ENCODE measurements at places on chromosomes 5 and 9. TPM values are rescaled to one million over a fixed set of nuclear protein-coding genes. Genes with fewer than 3 reads are reported as not detected.

Gene FOXD4
- 0.40 TPM for total RNA-seq

- DNase-seq, result peak; percentile 42
Observed at GRCh38 chr9:128787659-128788058, 606 bp downstream of the TBC1D13 start.

DNA sequence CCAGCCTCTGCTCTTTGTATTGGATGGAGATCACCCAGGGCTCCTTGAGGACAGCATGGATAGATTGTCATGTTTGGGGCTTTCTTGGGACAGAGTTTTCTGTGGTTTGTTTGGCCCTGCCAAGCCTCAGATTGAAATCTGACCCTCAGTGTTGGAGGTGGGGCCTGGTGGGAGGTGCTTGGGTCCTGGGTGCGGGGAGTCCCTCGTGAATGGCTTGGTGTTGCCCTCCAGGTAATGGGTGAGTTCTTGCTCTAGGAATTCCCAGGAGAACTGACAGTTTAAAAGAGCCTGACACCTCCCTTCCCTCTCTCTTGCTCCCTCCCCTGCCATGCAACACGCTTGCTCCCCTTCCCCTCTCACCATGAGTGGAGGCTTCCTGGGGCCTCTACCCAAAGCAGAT is 48.6 kb upstream of the OLFM1 start:
- no peak for DNase-seq

GRCh38 chr5:138719811-138720210 is 33.4 kb upstream of the CTNNA1 start:
- no peak for DNase-seq

DNA sequence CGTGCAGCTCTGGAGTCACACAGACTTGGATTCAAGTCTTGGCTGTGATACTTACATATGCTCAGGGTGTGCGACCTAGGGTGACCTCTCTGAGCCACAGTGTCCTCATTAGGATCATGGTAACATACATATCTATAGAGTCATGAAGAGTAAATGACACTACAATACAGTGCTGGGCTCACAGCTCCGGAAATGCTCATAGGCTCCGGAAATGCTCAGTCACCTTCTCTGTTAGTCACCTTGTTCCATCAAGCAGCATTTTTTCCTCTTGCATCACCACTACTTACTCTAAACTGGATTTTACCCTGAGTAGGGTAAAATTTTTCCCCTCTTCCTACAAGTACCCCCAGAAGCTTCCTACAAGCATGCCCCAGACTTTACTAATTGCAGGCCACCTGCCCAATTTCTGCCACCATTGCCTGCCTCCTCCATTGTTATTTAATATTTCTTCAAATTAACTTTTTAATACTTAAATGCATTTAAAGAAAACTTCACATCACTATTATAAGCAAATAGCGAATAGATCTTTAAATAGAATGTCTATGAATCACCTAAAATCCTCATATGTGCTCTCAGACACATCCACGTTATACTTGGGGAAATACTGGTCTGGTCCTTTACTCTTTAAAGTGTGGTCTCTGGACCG is 147.6 kb upstream of the SPRY4 start:
- DNase-seq, result no peak

DNA sequence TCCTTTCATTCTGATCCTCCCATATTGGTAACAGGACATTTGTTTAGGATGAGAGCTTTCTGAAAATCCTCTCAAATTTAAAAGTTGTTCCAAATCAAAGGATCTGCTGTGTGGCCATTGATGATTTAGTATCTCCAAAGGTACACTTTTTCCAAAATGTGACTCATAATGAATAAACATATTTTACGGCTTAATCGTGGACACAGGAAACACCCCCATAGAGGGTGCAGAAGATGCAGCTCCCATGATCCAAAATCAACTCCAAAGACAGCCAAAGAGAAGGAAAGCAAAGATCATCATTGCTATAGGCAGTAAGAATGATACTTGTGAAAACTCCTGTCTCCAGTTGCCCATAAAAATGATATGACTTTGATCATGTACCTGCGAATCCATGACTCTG is 239.7 kb downstream of the PIK3R1 start:
- DNase-seq, result no peak

- no peak for DNase-seq
Observed at GRCh38 chr5:122907276-122907675, 61.9 kb downstream of the SNX24 start.

DNA sequence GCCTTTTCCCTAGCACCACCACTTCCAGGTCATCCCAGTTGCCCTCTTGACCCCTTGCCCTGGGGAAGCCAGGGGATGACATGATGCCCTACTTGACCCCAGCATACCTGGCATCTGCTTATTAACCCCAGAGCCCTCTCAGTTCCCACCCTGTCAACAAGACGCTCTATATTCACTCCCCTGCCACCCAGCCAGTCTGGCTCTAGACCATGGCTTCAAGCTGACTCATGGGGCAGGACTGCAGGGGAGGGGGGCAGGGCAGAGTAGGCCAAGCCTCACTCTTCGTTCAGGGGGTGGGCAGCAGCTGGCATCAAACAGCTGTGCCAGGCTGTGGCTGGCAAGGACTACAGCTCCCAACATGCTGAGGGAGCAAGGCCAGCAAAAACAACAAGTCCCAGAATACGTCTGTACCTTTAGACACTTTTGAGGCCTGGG is 5.3 kb downstream of the ATOSB start:
- DNase-seq, result peak; percentile 35

DNA sequence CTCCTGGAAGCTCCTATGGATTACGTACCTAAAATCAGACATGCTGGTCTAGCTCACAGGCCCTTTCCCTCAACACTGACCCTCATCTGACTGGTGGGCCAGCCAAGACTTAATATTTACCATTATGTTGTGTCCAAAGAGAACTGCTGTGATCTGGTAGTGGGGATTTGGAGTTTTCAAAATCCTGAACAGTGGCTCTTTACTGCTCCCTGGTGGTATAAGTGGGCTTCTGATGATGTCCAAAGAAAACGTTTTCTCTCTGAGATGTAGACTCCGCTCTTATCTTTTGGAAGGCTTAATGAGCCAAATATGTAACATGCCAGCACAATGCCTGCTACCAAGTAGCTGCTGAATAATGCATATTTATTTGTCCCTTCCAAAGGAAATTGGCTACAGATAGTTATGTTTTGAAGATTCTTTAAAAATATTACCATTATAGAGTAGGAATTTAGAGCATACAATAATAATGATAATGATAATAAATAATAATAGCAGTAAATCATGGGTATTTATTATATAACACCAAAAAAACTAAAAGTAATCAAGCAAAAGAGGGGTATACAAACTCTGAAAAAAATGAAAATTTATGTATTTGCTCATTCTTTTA is 406.6 kb upstream of the TNC start:
- no peak for DNase-seq

DNA sequence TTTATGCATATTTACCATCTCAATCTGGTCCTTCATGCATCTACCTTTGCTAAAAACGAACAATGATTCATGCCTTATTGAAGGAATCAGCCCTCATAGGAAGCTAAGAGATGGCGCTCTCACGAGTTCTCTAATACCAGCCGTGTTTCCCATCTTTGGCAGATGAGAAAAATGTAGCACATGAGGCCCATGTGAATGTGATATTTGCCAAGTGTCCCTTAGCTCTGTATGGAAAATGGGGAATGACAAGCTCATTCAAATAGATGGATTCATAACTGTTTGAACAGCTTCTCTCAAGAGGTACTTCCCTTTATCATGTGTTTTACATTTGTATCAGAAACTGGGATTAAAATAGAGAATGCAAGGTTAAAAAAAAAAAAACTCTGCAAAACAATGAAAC is 66.1 kb downstream of the TTC39B start:
- no peak for DNase-seq

- no peak for DNase-seq
Observed at GRCh38 chr5:54867310-54867944, 118.0 kb downstream of the ESM1 start.
